ENCODE measurements at places on chromosomes 11 and 22.
A peak's percentile ranks its signal among the peaks of the same experiment; 100 is the strongest.

GRCh38 chr11:65781152-65781961 is 581 bp upstream of the AP5B1 start:
- DNase-seq = peak; percentile 39

- peak; percentile 76 for DNase-seq
Measured at GRCh38 chr11:44601471-44602370, 36.3 kb downstream of the CD82 start.

GRCh38 chr11:45725121-45725520 is 59.7 kb upstream of the CHST1 start:
- DNase-seq = no peak

DNA sequence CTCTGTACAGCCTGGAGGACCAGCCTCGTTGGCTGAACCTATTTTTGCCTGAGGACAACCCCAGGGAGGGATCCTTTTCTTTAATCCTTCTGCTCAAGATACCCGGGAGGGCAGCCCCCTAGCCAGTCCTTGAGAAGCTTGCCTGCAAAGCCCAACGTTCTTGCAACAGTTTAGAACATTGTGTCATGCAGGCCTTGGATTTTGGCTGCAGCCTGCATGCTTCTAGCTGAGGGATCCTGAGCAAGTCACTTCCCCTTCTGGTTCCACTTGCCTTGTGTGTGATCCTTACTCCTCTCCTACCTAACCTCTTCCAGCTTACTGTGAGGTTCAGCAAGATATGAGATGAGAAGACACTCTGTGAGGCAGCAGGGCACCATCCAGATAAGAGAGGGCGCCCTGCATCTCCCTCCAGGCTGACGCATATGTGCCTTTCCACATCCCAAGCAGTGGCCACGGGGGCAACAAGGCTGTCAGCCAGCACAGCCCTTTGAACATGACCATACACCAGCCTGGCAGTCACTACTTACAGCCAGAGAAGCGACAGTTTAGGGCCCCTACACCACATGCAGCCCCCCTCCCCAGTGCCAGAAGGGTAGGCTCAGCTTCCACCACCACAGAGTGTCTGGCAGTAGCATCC is 76.1 kb downstream of the C11orf58 start:
- peak; percentile 65 for DNase-seq

DNA sequence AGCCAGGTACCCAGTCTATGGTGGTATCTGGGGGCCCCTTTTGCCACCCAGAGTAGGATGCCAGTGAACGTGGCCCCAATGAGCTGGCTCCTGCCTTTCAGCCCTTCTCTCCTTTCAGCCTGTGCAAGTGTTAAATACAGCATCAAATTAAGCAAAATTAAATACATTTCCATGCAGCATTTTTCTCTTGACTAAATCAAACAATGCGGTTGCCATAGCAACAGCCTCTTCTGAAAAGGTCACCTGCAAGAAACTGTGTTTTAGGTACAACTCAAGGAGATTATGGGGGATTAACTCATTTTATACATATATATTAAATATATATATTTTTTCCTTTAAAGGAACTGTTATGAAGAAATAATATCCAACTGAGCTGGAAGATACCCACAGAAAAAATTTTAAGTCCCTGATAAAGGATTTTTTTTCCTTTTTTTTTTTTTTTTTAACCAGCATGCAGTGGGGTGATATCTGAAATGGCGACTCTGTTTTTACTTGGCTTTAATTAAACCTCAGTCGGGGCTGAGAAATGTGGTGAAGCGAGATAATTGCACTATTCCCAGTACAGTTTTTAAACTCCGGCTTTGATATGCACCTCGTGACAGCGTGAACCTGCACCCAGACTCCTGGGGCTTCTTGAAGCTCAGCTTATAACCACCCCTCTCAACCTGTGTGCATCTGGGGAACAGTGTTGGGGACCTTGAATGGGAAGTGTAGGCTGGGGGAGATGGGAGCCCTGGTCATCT is 115.3 kb downstream of the PKNOX2 start:
- no peak for DNase-seq

- peak; percentile 64 for DNase-seq
Measured at GRCh38 chr22:28594797-28595462, 84.7 kb downstream of the TTC28 start.

- no peak for DNase-seq
Measured at GRCh38 chr22:44871782-44872181, 119.4 kb downstream of the ARHGAP8 start.

- DNase-seq = no peak
Measured at GRCh38 chr11:87299041-87299481, 261.3 kb downstream of the TMEM135 start.

- no peak for DNase-seq
Measured at GRCh38 chr11:30789270-30789669, 203.1 kb upstream of the MPPED2 start.

DNA sequence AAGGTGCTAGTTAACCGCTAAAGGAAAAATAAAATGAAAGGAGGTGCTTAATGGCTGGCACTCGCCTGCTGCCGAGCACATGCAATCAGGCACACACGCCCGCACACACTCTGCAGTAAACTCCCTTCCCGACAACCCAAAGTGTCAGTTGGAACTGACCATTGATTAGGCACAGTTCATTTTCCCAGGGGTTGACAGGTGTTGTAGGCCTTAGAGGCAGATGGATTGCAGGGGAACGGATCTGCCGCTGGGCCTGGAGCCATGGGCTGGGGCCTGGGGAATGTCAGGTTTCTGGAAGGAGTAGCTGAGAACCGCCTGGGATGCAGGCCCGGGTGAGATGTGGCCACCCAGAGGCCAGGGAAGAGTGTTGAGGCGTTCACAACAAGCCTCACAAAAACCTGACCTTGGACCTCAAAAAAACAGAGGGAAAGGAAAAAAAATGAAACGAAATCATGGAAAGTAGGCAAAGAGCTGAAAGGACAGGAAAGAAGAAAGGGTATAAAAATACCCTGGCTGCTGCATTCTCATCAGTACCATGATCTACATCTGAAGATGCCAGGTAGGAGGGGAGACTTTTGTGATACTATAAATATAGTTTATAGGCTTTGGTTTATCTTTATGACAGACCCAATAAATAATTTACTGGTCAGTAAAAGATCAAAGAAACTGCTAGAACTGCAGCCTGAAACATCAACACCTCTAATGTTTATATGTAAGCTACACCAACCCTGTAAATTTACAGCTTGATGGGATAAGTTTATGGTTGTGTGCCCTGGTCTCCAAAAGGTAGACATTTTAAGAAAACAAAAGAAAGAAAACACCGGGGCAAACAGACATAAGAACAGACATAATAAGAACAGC is 313.4 kb downstream of the BUD13 start:
- no peak for DNase-seq

DNA sequence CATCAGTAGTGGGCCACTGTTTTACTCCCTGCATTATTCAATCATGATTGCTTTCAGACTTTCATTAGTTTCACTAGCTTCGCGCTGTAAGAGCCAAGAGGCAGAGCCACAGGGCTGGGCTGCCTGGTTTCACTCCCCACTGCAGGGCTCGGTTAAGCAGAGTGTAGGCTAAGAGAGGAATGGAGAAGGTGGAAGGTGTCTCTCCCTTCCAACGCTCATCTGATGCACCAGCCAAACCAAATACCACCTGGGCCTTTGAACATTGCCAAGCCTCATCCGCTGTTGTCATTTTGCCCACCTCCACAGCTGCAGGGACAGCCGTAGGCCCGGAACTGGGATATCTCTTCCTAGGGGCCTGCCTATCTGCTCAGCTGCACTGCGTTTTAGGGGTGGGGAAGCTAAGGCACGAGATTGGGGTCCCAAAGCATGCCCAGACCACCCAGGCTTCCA is 480 bp upstream of the SMARCB1 start:
- DNase-seq = no peak

GRCh38 chr22:36776722-36777121 is 803 bp upstream of the IFT27 start:
- no peak for DNase-seq

DNA sequence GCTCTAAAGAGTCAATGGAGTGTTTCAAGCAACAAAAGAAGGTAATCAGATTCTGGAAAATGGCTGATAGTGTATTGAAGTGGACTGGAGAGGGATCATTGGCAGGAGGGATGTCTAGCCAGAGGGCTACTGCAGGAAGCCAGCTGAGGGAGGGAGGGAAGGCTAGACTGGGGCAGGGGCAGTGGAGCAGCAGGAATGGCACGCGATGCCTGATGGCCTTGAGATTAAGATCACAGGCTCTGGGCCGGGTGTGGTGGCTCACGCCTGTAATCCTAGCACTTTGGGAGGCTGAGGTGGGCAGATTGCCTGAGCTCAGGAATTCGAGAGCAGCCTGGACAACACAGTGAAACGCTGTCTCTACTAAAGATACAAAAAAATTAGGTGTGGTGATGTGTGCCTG is 47.5 kb upstream of the PRDM11 start:
- DNase-seq = no peak

- DNase-seq = peak; percentile 97
Measured at GRCh38 chr11:102680945-102681344, 24.6 kb downstream of the MMP27 start.

DNA sequence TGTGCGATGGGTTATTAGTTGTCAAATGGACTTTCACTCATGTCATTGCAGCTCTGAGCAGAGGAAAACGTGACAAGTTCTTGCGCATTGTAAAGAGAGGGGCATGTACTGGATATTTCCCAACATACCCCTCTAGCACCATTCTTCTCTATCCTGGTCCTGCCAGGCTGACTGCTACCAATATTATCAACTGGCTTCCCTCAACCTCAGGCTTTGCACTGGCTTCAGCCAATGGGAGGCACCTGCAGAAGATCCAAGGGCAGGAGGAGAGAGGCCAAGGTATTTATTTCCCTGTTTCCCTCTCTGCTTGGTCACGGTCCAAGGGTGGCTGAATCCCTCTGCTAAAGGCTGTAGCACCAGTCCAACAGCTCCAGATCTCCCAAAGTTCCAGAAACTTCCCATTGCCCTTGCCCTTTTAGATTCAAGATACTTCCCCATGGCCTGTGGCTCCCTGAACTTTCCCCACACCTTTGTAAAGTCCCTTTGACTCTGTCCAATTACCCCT is 175.6 kb upstream of the NECTIN1 start:
- no peak for DNase-seq

- no peak for DNase-seq
Measured at GRCh38 chr11:66649903-66650302, 11.4 kb downstream of the RBM4 start.
